ENCODE measurements at places on chromosomes 3 and 15. TPM values are rescaled to one million over a fixed set of nuclear protein-coding genes. Genes with fewer than 3 reads are reported as not detected.

- DNase-seq: no peak
These were observed 2.0 kb downstream of the NGLY1 start for GRCh38 chr3:25781145-25781757.

Gene SEMA5B
- total RNA-seq: under 0.01 TPM

DNA sequence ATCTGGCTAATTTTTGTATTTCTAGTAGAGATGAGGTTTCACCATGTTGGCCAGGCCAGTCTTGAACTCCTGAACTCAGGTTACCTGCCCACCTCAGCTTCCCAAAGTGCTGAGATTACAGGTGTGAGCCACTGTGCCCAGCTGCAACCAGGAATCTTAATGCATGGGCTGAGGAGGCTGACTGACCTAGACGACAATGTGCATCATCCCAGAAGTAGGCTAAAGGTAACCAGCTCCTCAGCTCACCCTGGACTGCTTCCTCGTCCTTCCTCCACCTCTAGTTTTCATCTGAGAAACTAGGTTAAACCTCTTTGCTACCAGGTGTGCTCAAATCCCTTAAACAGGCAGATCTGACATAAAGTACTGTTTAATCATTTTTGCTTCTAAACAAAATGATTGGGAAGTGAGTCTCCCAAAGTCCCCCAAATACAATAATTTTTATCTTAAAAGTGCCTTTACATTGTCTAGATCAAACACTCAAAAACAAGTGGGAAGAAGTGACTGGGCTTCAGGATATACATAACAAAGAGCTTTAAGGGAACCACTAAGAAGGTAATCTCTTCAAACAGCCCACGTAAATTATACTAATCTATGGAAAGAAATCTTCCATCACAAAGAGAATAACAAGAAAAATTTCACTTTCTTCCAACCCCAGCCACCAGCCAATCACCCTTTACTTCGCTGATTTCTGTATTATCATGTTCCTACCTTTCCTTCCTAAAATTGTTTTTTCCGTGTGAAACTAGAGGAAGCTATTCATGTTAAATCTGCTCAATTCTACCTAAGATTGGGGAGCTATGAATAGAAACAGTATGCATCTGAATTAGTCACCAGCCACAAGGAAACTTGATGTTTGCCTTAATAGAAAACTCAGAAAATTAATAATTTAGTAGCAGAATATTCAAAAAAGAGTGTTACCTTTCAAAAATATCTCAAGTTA lies 34.7 kb downstream of the IGF2BP2 start:
- DNase-seq: no peak

Gene AHSG
- not detected for total RNA-seq

DNA sequence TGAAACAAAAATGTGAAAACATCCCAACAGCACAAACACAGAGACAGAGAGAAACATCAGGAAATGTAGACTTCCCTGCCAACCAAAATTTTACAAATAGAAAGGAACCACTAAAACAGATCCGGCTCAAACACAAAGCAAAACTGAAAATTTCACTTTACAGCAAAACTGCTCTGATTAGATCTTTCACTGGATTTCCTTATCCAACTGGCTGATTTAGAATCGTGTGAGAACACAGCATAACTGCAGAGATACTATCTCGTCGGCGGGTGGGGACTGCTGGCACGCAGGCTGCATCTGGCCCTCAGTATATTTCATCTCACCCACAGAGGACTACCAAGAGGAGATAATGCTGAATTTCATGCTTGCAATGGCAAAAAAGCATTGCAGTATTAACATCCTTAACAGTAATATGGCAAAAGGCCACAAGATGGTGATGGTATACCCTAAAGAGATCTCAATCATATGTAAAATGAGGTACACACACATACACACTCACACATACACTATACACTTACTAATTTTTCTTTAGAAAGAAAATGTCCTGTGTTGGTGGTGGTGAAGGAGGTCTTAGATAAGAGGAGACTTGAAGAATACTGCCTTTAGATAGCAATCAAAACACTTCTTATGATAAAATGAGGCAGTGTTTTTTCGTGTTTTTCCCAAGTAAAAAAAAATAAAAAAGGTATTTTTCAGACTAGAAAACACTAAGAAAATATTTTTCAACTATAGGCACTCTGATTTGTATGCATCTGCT lies 10.6 kb upstream of the LEO1 start:
- peak; percentile 82 for DNase-seq

Gene TIMP4
- 2.6 TPM for total RNA-seq

- no peak for DNase-seq
These were observed 9.9 kb upstream of the PAQR9 start for GRCh38 chr3:142973217-142974009.
